LNCaP clone FGC (cell line): ENCODE measurements at places on chromosomes 4 and X.

DNA sequence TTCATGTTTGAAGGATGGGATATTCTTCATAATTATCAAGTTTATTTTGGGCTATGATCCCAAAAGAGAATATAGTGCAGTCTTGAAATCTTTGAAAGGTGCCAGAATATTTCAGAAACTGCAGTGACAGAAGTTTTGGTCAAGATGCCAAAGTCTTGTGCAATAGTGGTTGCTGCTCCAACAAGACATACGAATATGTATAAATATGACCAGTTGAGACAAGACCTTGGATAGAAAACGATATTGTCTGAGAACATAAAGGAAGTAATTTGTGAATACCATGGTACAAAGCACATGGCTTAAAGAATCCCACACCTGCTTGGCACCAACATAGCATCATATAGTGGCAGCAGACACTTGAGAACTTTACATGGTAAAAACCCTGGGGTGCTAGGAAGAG, 48.6 kb upstream of the AMELX start:
- DNase-seq = no peak

DNA sequence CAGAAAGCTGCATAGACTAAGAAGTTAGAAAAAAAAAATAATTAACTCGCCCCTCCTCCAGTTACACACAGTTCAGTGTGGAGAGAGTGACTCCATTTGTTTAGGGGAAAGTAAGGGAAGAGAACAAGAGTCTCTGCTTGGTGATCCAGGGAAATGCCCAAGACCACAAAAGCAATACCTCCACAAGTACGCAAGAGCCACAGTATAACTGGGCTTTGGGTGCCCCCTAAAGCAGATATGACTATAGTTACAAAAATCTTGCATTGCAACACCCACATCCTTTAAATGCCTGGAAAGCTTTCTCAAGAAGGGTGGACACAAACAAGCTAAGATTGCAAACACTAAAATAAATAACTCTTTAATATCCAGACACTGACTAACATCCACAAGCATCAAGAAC, 164.2 kb upstream of the NRK start:
- no peak for DNase-seq

DNA sequence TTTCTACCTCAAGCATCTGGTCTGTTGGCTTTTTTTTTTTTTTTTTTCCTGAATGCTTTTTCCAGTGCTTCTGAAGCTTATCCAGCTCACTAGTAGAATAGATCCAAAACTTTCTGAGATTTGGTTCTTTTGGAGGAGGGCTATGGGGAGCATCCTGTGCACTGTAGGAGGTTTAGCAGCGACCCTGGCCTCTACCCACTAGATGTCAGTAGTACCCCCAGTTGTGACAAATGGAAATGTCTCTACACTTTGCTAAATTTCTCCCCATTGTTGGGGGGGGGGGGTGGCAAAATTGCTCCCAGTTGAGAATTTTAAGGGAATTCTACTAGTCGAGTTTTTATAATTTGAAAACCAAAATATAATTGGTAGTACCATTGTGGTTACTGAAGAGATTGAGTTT, 23.0 kb upstream of the PPA2 start:
- no peak for DNase-seq

- no peak for DNase-seq
Observed at GRCh38 chrX:66015152-66015831, 24.6 kb downstream of the VSIG4 start.

DNA sequence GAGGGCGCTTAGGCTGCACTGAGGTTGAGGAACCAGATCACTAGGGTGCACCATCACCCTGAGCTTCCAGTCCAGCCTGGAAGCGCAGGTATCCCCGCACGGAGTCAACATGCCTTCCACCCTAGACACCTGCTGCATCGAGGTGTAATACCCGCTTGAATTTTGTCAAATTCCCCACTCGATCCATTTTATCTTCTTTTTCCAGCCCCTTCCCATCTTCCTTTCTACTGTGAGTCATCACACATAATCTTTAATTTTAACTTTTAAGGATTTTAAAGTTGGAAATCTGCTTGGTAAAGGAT, 821 bp downstream of the PLK4 start:
- DNase-seq = no peak

DNA sequence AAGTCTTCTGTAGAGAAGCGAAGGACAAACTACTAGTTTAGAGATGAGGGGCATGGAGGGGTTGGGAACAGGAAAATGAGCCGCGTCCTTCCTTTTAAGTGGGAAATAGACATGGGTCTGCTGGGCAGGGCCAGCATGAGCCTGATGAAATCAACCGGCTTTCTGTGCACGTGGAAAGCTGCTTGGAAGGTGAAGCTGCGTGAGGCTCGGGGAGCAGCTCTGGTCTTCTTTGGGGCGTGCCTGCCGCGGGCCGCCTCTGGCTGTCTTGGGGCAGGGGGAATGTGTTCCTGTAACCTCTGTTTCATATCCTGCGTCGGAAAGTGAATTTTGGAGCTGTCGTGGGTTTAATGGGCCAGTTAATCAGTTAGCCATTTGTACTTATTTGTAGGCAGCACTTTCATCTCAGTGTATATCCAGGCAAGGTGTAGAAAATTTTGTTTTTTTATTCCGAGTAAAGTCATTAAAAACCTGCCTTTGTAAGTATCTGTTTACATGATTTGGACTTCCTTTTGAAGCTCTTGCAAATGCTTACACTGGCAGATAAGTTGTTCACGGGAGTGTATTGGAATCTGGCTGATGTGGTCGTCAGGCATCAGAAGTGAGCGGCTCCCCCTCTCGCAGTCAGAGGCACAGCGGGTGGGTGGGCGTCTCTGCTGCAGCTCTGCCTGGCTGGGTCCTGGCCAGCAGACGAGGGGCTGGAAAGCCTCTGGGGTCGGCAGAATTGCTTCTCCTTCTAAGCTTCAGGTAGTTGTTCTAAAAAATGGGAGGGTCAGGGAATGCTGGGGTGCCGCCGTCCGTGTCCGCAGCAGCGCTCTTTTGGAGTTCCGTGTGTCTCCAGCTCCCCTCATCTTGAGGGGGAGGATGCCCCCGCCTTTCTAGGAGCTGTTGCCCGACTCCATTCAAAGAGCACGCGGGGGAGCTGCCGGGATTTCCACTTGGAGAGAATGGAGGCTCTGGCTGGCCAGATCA, 70.5 kb upstream of the HGFAC start:
- DNase-seq = no peak

DNA sequence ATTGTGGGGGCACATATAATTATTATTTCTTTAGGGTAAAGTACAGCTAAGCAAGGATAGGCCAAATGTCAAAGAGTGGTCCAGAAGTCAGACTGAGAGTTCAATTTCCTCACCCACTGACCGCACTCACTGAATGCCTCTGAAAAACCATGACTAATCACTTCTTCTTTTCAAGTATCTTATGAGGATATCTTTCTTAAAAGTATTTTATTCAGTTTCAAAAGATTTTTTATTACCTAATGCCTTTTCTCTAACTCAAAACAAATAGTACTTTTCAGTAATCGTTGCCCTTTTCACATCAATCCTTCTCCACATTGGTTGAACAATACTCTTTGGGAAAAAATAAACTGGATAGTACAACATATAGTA, 61.7 kb upstream of the CAMK2D start:
- no peak for DNase-seq

DNA sequence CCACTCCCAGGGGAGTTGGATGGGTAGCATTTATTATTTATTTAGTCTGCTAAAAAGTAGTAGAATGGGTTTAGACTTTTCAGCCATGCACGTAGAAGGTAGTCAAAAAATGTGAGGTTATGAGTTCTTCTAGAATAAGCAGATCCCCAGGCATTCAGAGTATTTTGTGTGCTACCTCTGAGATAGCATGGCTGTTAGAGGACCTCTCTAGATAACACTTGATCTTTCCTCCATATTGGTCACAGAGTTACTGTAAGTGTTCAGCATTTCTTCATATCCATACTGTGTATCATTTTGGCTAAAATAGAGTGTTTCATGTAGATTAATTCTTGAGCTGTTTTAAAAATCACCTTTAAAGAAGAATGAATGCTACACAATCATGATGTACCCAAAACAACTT, 58.4 kb downstream of the KLHL5 start:
- no peak for DNase-seq
